GM13977 (cell line): ENCODE measurements at places on chromosomes 6 and 20.

DNA sequence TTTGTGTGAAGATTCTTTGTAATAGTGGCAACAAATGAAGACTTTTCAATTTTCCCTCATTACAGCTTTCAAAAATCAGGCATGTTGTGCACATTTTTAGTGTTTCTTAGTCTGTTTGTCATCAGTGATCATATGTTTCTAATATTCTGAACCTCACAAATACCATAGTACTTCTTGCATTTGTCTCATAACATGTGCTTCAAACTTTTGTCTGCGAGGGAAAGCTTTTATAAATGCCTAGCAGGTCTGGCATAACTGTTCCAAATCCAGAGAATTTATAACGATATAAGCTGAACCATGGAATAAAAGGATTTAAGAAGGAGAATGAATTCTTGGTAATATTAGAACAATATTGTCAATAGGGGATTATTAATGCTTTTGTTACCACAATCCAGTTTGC lies 670.2 kb downstream of the RFPL4B start:
- DNase-seq: no peak

GRCh38 chr20:31739550-31739977 lies 474 bp downstream of the TPX2 start:
- no peak for DNase-seq

DNA sequence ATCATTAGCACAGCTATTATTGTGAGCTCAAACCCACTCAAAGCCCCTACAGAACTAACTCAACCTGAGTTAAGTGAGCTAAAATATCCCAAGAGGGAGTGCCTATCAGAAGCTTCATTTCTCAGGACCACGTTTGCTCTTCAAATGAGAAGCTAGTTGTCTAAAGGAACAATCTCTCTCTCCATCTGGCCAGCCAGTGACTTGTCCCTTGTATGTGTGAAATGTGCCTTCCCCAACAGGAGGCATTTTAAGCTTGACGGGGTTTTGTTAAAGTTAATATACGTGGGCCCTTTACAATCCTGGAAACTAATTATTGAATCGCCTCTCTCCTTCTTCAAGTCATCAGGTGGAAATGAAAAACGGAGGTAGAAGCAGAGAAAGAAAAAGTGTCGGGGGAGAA lies 62.0 kb downstream of the TRERF1 start:
- DNase-seq: no peak

DNA sequence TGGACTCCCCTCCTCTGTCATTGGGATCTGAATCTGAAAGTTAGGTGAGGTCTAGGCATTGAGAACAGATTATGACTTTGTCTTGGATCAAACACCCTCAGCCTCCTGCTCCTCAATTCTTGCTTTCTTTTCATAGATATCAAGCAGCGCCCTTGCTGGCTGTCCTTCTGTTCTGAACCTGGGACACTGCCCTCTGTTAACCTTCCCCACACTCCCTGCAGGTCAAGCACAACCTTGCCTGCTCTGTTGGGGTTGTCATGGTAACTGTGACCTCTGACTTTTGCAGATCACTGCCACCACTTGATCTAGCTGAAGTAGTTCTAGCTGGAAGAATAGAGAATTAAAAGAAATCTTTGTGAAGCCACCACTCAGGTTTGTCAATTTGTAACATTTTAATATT lies 16.4 kb upstream of the MICA start:
- no peak for DNase-seq

DNA sequence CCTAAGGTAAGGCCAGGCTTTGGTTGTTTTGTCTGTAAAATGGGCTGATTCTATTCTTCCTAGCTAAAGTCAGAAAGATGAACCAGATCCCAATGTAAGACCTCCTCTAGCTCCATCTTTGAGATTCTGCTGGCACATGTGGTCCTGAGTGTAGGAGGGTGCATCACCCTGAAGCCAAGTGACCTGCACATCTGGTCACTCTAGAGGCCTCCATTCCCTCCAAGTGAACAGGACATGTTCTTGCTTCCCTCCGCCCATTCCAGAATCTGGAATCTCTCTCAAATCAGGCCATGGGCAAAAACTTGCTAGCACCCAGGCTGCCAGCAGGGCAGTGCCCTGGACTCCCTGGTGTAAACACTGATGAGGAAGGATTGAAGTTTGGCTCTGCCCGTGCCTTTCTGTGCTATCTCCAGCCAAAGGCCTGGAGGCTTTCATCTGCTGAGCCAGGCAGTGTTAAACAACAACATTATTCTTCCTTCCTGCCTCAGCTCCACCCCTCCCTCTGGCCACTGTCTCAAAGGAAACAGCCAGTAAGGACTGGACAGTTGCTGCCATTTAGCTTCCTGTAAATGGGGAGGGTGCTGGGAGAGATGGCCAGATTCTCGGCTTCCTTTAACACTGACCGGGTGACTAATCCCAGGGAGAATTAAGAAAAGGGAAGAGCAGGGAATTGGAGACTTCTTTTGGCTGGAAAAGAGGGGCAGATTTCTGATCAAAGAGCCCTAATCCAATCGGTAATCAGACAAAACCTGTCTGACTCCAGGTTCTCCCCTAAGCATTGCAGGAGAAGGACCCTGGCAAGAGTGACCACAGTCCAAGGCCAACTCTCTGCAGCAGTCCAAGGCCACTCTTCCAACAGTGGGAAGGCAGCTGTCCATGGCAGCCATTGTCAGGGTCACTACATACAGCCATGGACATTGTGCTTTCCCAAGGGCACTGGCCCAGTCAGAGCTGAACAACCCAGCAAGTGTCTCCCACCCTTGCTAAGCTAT lies 19.5 kb upstream of the ADGRF1 start:
- no peak for DNase-seq

DNA sequence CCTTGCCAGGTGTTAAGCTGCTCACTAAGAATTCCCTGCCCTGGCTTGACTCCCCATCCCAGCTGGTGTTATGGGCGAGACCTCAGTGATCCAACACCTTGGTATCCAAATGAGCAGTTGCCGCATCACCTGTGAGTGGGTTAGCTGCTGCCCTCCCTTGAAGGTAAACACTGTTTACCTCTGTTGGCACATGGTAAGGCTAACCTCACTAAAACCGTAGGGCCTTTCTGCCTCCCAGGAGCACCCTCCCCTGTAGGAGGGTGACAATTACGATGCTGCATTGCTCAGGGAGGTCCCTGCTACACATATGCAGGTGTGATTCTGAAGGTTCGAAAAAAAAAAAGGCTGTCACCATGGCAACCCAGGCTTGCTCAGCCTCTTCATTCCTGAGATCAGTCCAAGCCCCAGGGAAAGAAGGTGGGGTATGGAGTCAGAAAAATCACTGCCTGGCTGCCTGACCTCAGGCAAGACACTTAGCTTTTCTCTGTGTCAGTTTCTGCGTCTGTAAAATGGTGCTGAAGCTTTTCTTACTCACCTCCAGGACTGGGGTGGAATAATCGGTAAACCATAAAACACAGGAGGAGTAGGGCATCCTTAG lies 19.5 kb downstream of the PNPLA1 start:
- no peak for DNase-seq

DNA sequence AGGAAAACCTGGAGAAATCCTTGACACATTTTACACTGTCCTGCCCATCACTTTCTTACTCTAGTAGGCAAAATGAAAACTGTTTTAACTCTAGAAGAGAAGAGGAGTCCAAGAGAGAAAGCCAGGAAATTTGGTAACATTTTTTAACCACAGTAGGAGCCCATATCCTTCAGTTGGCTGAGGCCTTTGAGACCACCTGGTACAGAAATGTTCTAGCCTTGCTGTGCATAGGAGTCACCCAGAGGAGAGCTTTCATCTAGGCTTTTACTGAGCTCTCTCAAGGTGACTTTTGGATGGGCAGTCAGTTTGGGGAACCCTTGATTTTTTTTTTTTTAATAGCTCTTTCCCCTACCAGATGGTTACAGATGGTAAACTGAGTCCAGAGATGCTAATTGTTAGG lies 25.0 kb downstream of the LRRN4 start:
- no peak for DNase-seq

DNA sequence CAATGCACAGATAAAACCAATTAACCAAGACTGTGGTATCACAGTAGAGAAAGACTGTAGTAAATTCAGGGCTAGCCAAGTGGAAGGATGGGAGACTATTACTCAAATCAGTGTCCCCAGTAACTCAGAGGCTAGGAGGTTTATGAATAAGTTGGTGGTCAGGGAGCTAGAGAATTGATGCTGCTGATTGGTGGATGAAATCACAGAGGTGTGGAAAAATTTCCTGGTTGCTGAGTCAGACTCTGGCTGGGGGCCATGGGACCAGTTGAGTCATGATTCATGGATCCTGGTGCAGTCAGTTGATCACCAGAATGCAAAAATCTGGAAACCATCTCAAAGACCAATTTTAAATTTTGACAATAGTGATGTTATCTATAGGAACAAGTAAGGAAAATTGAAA lies 555.9 kb downstream of the C6orf118 start:
- DNase-seq: no peak

GRCh38 chr6:162849269-162849668 lies 121.5 kb downstream of the PACRG start:
- DNase-seq: no peak

- DNase-seq: no peak
These were observed 111.1 kb downstream of the DLL1 start for GRCh38 chr6:170179616-170180324.

- peak; percentile 77 for DNase-seq
These were observed 187.8 kb downstream of the SASH1 start for GRCh38 chr6:148530394-148530953.

DNA sequence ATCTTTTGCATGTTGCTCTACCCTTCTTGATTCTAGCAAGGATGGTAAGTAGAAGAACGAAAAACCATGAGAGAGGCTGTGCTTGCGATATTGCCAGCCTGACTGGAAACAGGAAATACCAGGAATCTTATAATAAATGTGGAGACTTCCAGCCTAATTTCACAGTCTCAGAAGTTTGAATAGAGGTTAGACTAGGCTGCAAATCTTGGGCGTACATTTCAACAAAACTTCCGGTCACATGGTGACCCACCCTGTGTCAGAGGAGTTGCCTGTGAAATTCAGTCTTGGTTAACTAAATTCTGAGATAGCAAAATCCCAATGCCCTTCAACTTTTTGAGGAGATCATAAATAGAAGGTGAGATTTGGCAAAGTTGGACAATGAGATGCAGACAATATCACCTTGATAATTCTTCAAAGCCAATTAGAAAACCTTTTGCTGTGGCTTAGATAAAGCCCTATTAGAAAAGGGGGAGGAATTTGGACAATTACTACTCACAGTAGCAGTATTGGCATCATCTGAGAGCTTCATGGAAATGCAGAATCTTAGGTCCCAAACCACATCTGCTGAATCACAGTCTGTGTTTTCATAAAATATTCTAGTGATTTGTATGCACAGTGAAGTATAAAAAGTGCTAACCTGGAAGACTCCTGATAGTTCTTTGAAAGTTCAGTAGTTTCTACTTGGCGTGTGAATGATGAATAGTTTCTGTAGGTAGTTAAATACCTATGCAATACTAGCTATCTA lies 262.0 kb upstream of the JAG1 start:
- DNase-seq: no peak

DNA sequence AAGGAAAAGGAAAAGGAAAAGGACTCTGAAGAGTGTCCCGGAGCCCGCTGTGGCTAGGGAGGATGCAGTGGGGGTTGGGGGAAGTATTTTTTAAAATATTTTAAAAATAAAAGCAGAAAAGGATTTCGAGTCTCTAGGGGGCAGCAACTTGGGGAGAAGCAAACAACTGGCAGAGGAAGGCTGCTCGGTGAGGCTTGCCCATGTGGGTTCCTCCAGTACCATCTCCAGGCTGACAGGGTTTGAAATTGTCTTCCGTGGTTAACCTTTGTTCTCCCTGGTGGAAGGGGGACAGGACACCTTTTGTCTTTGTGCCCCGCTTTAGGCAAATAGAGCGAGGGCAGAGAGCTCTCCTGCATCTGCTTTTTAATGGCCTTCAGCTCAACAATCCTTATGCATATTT lies 60.4 kb upstream of the SNX9 start:
- DNase-seq: no peak

DNA sequence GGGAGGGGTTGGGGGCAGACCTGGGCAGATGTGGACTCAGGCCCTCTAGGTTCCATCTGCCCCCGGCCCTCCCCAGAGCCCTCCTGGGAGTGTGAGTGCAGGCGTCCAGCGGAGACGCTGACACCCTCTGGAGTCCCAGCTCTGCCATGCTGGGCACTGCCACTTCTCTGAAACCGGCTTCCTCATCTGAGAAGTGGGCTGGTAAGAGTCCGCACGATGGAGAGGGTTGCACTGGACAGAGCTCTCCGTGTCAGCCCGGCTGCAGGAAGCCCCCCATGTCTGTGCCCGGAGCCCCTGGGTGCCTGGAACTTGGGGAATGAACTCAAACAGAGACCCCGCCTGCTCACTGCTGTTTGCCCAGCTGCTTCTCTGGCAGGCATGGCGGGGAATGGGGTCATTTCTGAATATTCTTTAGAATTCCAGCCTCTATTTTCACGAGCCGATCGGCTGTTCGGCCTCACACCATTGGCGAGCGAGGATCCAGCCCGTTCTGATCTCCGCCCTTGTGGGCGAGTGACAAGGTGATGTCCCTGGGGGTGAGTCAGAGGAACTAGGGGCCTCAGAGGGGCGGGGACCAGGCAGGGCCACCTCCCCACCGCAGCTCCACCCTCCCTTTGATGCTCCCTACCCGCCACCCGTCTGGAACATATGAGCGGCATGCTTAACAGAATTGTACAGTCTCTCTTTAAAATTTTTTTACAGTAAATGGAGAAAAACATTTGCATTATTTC lies 47.8 kb upstream of the GATA5 start:
- no peak for DNase-seq

DNA sequence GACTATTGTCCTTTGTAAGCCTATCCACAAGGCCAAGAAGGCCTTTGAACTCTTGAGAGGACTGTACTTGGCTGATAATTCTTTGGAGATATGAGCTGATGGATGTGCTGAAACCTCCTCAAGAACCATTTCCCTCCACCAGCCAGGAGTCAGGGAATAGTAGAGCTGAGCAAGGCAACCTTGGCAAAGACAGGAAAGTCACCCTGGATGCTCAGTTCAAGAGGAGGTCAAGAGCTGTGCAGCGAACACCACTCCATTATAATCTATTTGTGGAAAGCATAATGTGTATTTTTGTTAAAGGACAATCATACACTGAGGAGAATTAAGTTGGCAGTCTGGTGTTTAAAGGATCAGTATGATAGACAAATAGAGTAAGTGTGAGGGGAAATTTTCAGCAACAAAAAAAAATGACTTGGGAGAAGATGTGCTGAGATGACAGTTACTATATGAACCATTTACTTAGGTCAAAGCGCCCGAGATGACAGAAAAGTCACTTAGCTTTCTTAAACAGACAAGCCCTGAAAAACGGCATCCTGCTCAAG lies 177.2 kb upstream of the COL21A1 start:
- DNase-seq: no peak

DNA sequence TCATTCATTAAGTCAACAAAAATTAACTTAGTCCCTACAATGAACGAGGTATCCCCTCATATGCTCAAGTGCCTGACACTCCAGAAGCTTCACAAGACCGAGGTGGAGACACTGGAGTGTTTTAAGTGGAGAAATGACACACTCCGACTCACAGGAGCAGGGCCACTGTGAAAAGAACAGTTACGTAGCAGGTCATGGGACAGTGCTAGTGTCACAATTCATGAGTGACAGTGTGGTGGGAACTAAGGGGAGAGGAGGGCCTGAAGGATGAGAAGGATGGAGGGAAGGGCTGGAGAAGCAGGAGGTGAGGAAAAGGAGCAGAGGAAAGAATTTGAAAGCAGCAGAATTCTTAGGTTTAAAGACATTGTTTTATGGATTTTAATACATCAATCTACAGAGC lies 1.3 kb upstream of the HLA-A start:
- DNase-seq: no peak
